Testis (tissue), 5 donors: ENCODE measurements at places on chromosomes 7 and 10. TPM values are rescaled to one million over a fixed set of nuclear protein-coding genes. Genes with fewer than 3 reads are reported as not detected.

IGFBP1 gene
- 0.33 TPM for polyA plus RNA-seq

SLC26A3 gene
- 1.3 TPM for polyA plus RNA-seq

GRCh38 chr7:104627516-104627915 lies 299.1 kb downstream of the LHFPL3 start:
- peak; percentile 45 for DNase-seq

- DNase-seq, result no peak
Measured at GRCh38 chr7:36958111-36958733, 233.9 kb upstream of the AOAH start.

GRCh38 chr7:82602066-82602465 lies 158.5 kb upstream of the CACNA2D1 start:
- no peak for DNase-seq

DNA sequence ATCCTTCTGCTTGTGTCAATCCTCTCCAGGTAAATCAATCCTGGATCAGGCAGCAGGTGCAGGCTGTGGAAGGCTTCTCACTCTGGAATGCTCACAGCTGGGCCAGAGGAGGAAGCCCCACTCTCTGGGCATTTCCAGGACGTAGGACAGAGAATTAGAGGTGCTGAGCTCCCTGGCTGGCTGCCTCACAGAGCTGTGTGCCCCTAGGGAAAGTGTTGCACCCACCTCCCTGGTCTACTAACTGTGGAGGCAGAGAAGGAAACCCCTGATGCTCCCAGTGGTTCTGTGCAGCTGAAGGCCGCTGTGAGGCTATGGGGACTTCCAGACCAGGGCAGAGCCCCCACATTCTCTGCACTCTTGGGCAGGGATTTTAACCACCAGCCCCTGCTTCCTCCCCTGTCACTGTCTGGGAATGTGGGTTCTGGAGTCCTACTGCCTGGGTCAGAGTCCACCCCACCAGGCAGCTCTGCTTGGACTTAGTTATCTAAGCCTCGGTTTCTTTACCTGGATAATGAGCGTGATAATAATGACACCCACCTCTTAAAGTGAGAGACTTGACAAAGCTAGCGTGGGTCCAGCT lies 73.5 kb upstream of the EEPD1 start:
- no peak for DNase-seq

GRCh38 chr7:157122800-157123495 lies 15.8 kb upstream of the UBE3C start:
- no peak for DNase-seq

GRCh38 chr10:116307455-116307854 lies 16.8 kb upstream of the CCDC172 start:
- DNase-seq, result no peak

- no peak for DNase-seq
Measured at GRCh38 chr7:44965441-44965903, 13.3 kb downstream of the MYO1G start.
